ENCODE measurements at places on chromosomes 11 and 22.

DNA sequence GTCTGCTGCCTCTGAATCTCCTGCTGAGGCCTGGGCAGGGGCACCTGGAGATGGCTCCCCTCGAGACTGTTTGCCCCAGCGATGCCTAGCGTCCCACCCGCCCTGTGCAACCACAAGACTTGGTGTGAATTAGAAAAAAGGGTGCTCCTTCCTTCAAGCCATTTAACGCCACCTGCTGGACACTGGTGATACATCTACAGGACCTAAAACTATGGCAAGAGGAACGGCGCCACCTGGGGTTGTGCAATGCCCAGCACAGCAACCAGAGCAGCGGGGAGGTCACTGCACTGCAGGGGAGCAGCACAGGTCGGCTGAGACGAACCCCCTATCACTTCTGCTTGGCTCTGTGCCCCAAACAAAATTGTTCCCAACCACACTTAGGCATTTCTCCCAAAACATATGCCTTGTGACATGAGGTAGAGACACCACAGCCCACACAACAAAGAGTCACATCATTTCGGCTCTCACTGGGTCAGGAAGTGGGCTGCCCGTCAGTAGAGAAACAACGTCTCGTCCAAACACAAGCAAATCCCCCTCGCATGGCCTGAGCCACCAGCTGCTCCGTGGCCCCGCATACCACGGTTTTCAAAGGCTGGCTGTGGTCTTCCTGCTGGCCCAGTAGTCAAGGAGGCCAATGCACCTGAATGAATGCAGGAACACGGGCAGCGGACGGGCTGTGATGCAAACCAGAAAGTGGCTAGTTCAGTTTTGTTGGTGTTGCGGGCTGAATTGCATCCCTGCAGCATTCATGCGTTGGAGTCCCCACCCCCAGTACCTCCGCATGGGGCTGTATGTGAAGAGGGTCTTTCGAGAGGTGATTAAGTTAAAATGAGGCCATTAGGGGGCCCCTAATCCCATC lies 171.9 kb downstream of the SHANK2 start:
- DNase-seq = no peak

- DNase-seq = no peak
Observed at GRCh38 chr11:85269109-85269508, 358.0 kb downstream of the DLG2 start.

- no peak for DNase-seq
Observed at GRCh38 chr11:116171271-116172140, 601.3 kb downstream of the BUD13 start.

GRCh38 chr11:84564180-84564866 lies 1062.8 kb downstream of the DLG2 start:
- DNase-seq = no peak

GRCh38 chr11:70506986-70507385 lies 108.7 kb downstream of the CTTN start:
- DNase-seq = no peak

DNA sequence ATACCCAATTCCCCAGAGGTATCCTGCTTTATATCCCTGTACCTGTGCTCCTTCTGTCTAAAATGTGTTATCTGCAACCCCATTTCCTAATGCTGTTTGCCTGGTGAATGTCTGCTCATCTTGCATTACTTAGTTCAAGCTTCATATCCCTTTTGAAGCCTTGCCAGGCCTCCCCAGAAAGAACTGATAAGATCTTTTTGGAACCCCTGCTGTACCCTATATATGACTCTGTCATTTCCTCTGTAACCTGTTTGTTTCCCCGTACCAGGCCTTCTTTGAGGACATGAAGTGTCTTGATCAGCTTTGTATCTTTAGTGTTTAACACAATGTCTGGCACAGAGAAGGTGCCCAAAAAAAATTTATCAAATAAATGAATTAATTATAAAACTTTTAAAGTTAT lies 77.6 kb downstream of the LIF start:
- DNase-seq = no peak

DNA sequence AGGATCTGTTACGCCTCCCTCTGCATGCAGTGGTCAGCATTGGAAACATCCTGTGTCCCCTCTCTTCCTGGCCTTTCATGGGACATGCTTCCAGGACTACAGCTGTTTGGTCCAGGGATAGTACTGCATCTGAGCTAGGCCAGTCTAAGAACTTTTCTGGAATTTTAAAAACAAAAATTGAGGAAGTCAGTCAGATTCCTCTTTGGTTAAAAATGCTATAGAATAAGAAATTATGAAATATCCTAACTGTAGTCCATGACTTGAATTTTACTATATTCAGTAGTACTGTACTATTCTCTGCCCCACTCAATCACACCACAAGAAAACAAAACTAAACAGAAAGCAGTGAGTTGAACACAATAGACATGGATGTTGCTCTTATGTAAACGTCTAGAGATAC lies 201.0 kb upstream of the CADM1 start:
- DNase-seq = no peak

- DNase-seq = no peak
Observed at GRCh38 chr11:36436064-36436463, 74.0 kb downstream of the TRAF6 start.

DNA sequence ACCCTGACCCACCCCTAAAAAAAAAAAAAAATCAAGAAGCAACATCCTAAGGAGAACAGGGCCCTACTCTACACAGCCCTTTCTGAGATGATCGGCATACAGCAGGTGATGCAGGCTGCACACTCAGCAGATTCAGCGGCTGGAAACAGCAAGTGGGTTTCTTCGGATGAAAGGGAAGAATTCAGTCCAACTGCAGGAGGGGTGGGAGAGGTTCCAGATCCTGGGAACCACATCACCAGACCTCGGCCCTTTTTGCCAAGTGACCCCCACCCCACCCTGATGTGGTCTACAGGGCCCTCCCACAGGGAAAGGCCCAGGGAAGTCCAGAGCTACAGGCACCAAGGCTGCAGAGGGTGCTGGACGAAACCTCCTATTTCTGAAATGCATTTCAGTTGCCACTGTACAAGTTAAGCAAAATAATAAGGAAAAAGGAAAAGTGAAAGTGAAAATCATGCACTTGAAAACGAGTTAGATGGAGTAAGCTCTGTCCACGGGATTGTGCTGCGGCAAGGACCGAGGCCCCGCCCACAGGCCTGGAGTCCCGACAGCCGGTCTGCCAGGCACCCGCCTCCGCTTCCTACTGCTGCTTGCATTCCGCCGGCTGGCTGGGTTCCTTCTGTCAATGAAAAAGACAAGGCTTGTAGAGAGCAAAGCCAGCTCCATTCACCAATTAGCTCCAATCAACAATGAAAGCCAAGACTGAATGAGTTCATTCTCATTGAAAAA lies 16.0 kb upstream of the PHLDA2 start:
- DNase-seq = no peak

DNA sequence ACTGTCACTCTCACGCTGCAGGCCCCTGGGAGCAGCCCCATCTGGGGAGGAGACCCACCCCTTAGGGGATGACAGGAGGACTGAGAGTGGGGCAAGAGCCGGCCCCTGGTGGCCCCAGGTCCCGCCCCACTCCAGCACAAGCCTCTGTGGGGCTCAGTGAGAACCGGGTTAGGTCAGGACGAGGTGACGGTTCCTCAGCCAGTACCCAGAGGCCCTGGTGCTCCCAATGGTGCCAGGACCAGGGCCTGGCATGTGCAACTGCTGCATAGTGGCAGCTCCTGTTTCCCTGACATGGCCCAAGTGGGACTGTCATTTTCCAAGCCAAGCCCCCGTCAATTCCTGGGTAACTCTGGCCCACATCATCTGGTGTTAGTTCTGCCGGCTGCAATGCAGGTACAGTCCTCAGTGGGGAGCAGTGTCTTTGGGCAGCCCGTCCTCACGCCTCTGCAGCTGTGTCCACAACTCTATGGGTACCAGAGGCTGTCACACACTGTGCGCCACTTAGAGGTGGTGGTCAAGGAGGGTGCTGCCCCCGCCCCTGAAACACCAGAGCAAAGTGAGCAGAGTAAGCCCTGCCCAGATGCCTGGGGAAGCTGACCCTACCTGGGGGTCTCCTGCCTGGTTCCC lies 15.9 kb downstream of the CHID1 start:
- DNase-seq = no peak

GRCh38 chr22:38312261-38312800 lies 4.9 kb downstream of the CSNK1E start:
- DNase-seq = no peak

DNA sequence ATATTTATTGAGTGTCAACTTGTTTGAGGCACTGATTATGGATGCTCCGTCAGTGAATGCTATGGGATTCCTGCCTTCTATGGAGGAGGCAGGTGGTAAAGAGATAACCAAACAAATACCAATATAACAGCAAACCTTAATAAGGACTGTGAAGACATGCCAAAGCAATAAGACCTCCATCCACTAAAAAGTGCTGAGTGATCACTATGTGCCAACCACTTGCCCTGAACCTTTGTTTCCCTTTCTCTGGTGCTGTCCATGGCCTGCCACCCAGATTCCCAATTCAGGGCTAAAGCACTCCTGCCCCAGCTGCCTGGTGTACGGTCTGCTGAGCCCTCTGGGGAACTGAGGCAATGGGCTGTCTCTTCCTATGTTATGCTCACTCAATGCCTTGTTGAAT lies 1074.9 kb downstream of the OPCML start:
- no peak for DNase-seq

GRCh38 chr22:27990879-27991278 lies 71.8 kb upstream of the PITPNB start:
- no peak for DNase-seq

- DNase-seq = no peak
Observed at GRCh38 chr11:109508943-109509342, 87.0 kb downstream of the C11orf87 start.

GRCh38 chr11:120172054-120172911 lies 34.4 kb upstream of the TRIM29 start:
- no peak for DNase-seq

DNA sequence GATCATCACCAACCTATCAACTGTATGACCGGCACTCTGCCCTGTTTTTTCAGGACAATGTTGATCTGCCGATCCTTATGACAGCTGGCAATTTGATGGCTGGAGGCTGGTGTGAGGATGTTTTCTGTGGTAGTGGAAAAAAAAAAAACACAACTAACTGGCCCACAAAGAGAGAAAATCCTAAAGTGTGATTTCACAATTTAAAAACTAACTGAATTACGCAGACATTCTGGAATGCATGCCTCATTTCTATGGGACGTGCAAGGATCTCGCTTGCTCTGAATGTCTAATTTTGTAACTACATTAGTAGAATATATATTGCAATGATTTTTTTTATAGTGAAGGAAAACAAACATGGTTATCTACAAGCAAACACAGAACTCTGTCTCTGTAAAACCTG lies 590.5 kb downstream of the ETS1 start:
- DNase-seq = no peak

DNA sequence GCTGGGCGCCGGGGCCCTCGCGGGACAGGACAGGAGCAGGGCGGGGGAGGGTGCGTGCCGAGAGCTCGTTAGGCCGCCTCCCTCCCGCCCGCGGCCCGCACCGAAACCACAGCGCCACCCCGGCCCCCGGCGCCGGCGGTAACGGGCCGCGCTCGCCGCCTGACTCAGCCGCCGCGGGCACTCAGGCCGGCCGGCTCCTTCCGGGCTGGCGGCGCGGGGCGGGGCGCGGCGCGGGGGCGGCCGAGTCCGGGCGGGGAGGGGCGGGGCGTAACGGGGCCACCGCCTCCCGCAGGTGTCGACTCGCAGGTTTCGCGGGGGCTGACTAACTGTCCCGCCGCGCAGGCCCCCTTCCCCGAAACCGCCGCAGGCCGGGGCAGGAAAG lies at the start of gene AP5B1:
Gene AP5B1, minus strand, starts transcription at position 207 of the 382 bp plus-strand sequence. CDS start 385 bp downstream, outside the sequence.
- DNase-seq = peak; percentile 46

- no peak for DNase-seq
Observed at GRCh38 chr11:128575174-128575960, 12.0 kb downstream of the ETS1 start.

- no peak for DNase-seq
Observed at GRCh38 chr11:20089367-20089766, 70.9 kb downstream of the DBX1 start.

DNA sequence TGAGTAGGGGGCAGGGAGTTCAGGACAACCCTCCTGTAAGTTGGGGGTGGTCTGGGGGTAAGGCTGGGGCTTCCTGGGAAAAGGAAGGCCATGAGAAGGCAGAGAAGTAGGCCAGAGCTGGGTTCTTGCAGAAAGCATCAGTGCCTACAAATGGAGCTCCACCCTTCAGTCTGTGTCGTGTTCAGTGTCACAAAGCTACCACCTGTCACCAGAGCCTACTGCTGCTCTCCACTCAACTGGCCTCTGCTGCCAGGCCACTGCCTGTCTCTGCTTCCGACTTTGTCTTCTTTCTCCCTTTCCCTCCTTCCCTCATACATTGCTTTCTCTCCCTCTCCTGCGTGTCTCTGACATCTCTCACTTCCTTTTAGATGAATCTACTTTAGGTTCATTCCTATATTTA lies 3.4 kb upstream of the WBP2NL start:
- DNase-seq = no peak

DNA sequence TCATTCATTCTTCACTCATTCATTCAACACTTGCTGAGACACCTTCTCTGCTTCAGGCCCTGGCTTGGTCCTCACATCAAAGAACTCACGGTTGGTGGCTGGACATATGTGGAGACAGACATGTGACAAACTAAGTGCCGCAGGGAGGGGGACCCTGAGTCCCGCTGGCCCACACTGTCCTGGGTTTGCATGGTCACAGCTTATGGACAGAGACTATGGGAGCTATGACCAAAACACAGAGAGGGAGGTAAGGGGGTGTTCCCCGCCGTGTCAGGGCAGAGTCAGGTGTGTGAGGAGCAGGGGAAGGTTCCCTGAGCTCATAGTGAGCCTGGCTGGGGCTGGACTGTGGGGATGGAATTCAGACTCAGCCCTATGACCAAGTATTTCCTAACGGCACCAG lies 123.1 kb downstream of the MPPED1 start:
- no peak for DNase-seq

DNA sequence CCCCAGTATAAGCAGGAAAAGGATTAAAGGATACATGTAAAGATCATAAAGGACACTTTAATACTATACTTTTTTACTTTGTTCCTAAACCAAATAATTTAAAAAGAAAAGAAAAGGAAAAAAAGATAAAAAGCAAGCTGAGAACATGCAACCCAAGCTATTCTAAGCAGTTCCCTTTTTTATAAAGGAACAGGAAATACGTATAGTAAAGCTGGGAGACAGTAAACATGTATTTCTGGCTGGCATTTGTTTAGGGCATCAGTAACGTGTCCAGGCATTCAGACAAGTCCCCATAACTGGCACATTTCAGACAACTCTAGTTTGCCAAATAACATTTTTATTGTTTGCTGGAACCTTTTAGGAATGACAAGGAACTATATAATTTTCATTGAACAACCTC lies 24.9 kb downstream of the BCO2 start:
- no peak for DNase-seq
